ENCODE measurements at places on chromosomes 1 and 21.

DNA sequence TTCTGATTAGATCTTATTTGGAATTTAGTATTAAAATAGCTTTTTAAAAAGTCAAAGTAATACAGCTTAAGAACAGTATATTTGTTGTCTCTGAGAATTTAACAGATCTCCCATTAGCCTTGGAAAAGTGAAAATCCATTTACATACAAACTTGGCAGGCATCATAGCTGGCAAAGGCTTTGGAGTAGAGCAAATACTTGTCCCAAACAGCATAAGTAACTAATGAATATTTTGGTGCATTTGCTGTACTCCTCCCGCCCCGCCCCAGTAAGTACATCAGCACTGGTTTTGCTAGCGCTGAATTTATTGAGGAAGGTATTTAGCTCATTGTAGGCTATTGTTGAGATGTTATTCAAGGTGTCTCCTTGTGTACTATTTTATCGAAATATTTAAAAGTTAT, 417.7 kb upstream of the KAZN start:
- DNase-seq: no peak

DNA sequence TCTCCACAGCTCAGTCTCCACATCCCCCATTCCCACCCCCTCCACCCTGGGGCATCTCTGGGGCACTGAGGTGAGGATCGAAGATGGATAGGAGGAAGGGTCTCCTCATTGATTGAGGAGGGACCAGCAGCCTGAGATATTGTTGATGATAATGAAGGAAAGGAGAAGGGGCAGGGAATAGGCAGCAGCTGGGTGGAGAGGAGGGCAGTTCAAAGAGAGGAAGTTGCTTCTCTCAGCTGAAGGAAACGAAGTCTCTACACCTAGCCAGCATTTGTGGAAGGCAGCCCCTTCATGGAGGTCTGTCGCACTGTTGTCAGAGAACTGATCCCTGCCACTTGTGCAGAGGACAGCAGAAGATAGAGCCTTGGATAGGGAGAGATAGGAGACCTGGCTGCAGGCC, 5.7 kb downstream of the KNCN start:
- DNase-seq: no peak

DNA sequence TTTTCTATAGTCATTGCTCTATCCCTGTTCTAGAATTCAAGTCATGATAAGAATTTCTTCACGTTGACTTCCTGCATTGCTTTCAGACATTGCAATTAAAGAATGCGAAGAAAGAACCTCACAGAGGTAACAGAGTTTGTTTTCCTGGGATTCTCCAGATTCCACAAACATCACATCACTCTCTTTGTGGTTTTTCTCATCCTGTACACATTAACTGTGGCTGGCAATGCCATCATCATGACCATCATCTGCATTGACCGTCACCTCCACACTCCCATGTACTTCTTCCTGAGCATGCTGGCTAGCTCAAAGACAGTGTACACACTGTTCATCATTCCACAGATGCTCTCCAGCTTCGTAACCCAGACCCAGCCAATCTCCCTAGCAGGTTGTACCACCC, 10.6 kb downstream of the APCS start:
- no peak for DNase-seq

DNA sequence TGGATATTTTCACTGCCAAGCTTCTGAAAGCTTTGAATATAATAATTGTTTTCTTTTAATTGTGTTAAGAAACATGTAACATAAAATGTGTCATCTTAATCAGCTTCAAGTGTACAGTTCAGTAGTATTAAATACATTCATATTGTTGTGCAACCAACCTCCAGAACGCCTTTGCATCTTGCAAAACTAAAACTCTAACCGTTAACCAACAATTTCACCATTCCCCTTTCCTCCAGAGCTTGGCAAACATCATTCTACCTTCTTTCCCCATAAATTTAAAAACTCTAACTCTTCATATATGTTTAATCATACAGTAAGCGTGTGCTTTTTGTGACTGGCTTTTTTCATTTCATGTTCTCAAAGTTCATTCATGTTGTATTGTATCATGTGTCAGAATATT, 2.1 kb downstream of the MNDA start:
- DNase-seq: no peak

GRCh38 chr1:225652729-225653462, at the start of gene ENAH:
Gene ENAH, minus strand, starts transcription at chr1:225653123. Its CDS starts 433 bp downstream, at chr1:225652690.
- DNase-seq: no peak

GRCh38 chr1:19918057-19918456, 5.4 kb downstream of the PLA2G2E start:
- DNase-seq: peak; percentile 71

- no peak for DNase-seq
These were observed 17.2 kb upstream of the C1QA start for GRCh38 chr1:22619252-22619651.

DNA sequence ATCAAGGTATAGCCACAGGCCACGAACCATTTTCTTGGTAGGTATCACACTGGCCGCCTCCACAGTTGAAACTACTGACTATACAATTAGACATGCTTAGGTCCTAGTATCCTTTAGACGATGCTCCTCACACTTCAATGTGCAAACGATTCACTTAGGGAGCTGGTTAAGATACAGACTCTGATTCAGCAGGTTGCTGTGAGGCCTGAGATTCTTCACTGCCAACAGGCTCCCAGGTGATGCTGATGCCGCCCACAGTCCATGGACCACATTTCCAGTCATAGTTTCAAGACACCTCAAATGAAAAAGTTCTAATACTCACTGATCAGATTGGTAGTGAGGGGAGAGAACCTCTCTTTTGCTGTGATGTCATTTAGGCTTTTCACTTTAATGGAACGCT, 6.8 kb downstream of the ATP5PO start:
- no peak for DNase-seq

GRCh38 chr1:91098299-91098906, 76.6 kb upstream of the ZNF644 start:
- no peak for DNase-seq

DNA sequence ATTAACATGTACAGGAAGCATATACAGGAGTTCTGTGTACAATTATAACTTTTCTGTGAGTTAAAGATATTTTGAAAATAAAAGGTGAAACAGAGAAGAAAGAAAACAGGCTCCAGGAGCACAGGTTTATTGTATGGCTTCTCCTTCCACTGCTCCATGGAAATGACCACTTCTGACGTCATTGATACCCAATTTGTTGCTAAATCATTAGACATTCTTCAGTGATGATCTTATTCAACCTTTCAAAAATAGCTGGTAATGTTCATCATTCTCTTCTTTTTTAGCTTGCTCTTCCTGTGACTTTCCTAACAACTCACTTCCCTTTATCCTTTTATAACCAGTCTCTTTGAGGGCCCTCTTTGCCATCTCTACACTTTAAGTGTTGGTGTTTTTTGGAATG, 77.8 kb downstream of the KCNK2 start:
- DNase-seq: no peak

- DNase-seq: no peak
These were observed 1.3 kb downstream of the CRNN start for GRCh38 chr1:152412756-152413155.

DNA sequence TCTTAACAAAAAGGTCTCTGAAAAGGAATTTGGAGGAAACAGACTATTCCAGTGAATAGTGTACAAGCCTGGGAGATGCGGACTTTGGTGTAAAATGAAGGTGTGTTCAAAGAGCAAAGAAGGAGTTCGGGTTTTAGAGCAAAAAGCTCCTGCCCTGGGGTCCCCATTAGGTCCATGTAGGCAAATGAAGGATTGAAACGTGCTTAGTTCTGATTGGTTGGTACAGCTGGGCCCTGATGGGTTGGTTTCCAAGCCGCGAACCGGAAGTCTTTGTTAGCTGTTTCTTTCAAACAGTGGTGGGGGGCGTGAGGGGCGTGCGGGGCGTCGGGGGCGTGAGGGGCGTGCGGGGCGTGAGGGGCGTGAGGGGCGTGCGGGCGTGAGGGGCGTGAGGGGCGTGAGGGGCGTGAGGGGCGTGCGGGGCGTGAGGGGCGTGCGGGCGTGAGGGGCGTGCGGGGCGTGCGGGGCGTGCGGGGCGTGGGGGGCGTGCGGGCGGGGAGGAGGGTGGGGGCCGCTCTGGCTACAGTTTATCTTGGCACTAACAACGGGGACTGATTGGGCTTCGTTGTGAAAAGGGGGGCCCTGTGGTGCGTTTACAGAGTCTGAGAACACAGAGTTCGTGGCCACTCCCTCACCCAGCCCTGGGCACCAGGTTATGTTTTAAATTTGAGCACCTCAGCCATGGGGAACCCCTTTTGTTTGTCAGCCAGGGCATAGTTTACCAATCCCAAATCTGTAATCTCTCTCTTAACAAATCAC, 29.4 kb downstream of the LRRC3 start:
- DNase-seq: no peak

DNA sequence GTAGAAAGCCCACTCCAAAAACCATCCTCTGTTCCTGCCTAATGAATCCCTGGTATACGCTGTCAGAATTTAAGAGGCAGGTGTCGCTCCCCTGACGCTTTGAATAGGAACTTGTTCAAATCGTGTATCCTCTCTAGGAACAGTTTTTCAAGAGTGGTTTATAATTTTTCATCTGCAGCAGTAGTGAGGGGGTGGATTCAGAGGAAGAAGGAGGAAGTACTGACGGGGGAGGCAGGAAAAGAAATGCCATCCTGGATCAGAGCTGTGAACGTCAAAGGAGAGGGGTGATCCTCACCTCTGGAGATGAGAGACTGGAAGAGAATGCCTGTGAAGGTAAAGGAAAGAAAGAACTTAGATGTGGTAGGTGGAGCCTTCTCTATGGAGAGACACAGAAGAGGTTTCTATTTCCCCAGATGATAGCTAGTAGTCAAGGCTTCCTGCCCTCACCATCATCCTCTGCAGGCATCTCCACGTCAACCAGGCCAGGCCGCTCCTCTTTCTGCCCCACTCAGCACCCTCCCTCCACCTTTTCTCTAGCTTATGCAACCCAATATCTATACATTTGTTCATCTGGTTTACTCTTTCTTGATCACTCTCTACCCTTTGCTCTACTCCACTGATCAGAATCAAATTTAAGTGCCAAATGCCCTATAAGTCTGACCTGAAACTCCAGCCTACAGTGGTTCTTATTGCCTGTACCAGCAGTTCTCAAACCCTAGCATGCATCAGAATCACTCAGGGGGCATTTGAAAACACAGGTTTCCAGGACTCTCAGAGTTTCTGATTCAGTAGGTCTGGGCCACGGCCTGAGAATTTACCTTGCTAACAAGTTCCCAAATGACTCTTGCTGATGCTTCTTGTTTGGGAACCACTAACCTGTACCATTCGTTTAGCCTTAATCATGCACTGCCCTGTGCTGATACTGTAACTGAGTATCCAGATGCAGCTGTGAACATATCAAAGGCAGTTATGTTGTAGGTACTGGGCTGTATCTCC, 13.1 kb upstream of the BCL9 start:
- DNase-seq: no peak

DNA sequence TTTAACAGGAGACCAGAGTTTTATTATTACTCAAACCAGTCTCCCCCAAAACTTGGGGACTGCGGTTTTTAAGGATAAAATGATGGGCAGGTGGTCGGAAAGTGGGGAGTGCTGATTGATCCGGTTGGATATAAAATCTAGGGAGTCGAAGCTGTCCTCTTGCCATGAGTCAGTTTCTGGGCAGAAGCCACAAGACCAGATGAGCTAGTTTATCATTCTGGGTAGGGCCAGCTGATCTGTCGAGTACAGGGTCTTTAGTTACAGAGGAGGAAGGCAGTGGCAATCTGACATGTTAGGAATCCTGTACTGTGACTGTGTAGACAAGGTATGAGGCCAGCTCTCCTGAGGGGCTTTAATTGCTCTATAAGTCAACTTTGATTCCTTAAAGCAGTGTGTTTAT, 22.9 kb upstream of the FOXE3 start:
- no peak for DNase-seq

GRCh38 chr1:89953929-89954328, 41.0 kb upstream of the ZNF326 start:
- DNase-seq: no peak

- no peak for DNase-seq
These were observed 58.4 kb upstream of the ADARB1 start for GRCh38 chr21:45016031-45016405.

DNA sequence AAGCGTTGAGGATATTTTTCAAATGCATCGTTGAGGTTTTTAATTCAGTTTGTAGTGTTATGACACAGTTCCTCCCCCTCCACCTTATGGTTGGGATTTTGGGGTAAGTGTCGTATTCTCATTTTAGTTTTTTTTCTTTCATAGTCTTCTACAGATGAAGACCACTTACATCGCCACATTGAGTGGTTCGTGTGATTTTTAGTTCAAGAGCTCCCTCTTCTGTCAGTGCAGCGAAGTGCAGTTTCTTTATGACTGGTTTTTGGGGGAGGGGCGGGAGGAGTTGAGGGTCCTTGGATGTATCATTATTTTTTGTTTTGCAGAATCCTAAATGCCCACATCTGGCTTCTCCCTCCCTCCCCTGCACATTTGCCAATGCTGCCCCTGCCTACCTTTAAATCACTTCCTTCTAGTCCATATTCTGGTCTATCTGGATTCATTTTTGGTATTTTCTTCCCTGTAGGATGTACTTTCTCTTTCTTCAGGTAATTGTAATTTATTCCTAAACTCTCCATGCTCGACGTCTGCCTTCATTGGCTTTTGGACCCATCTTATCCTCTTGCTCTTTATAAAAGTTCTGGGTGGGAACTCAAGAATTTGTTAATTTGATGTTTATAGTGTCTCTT, 433.1 kb downstream of the CAMTA1 start:
- no peak for DNase-seq

DNA sequence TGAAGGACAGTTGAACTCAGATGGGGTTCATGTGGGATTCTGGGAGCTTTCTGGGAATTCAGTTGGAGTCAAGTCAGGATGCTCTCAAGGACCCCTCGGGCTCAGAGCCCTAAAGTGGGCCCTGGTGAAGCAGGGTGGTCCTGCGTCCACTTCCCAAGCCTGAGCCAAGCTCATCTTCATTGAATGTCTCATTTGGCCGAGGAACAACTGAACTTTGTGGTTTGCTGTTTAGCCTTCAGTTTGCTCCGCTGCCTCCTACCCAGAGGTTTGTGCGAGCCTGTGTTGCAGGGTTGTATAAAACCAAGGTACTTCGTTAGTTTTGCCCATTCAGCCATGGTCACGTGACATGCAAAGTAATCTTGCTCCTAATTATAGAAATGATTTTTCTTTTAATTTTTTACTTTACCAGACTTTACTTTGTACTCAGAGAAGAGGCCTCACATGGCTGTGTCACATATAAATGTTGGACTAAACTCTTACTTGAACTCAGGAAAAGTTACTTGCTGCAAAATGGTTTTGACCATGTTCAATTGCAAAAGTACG, 49.7 kb downstream of the B3GALT5 start:
- DNase-seq: no peak
